ENCODE measurements at places on chromosomes 7 and 10. TPM values are rescaled to one million over a fixed set of nuclear protein-coding genes. Genes with fewer than 3 reads are reported as not detected.

Gene ASB4
- 0.29 TPM for total RNA-seq

Gene SLC13A4
- not detected for total RNA-seq

Gene VSTM4
- total RNA-seq, result 41.7 TPM

Gene PRKCQ
- 0.35 TPM for total RNA-seq

Measured in mesenteric fat pad (tissue), 1 donor.